Activated naive CD8-positive, alpha-beta T cell treated with anti-CD3 and anti-CD28 coated beads, Interleukin-2, amount 10 ng/mL, durations not matched to agents 7 days and 5 days (primary cell): ENCODE measurements at places on chromosomes 11 and 22. TPM values are rescaled to one million over a fixed set of nuclear protein-coding genes. Genes with fewer than 3 reads are reported as not detected.

GRCh38 chr11:73176145-73176873 is 34.2 kb upstream of the FCHSD2 start:
- peak; percentile 31 for DNase-seq

DNA sequence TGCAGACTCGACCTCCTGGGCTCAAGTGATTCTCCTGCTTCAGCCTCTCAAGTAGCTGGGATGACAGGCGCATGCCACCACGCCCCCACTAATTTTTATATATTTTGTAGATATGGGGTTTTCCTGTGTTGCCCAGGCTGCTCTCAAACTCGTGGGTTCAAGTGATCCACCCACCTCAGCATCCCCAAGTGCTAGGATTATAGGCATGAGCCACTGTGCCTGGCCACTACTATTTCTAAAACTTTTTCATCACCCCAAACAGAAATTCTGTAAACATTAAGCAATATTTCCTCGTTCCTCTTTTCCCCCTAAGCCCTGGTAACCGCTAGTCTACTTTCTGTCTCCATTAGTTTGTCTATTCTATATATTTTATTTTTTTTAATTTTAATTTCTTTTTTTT is 9.0 kb upstream of the ATG16L2 start:
- DNase-seq = no peak

DNA sequence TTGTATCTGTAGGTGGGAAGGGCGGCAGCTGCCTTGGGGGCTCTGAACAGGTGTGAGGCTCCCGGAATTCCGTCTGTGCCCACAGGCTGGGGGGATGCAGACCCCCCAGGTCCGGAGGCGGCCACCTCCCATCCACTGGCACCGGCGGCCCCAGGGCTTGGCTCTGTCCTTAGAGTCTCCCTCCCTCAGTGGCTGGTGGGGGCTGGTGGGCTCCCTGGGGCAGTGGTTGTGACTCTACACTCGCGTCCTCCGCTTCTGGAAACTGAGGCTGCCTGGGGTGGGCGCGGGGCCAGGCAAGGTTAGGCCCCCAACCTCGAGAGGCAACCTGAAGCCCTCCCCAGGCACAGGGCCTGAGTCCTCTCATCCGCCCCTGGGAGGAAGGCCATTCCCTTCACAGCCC is 1305.4 kb downstream of the BRD1 start:
- DNase-seq = no peak

- no peak for DNase-seq
Measured at GRCh38 chr11:26608507-26609146, 36.6 kb upstream of the MUC15 start.

- DNase-seq = no peak
Measured at GRCh38 chr22:21444701-21445436, 22.3 kb upstream of the TMEM191C start.

- no peak for DNase-seq
Measured at GRCh38 chr11:83092488-83093384, 21.0 kb upstream of the RAB30 start.

GRCh38 chr11:44795803-44796535 is 69.2 kb downstream of the TSPAN18 start:
- DNase-seq = no peak

DNA sequence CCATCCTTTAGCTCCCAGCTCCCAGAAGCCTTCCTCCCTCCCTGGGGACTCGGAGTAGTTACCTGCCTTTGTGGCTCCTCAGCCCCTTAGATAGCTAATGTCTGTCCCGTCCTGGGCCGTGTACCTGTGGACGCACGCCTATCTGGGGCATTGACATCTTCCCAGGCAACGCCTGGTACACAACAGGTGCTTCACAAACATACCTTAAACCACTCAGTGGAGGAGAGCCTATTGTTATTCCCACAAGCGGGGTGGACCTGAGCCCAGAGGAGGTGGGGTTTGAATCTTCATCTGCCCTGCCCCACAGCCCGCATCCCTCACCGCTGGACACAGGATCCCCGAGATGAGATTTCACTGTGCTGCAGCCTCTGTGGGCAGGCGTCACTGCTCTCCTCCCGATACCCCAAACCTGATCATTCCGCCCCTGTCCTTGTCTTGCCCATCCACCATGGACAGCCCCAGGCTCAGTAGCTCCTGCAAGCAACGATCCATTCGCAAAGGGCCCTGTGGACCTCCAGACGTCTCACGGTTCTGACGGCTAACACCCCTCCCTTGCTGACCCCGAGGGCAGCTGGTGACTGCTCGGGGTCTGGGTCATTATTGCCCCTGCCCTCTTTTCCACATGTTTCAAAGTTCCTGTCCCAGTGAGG is 73.8 kb upstream of the SHISAL1 start:
- no peak for DNase-seq

- DNase-seq = no peak
Measured at GRCh38 chr22:24436553-24436952, 9.2 kb downstream of the ADORA2A start.

Gene MEI1
- 52.5 TPM for total RNA-seq

Gene YAP1
- 0.11 TPM for total RNA-seq

Gene IL17REL
- not detected for total RNA-seq

Gene KCNJ1
- not detected for total RNA-seq

Gene TRIM49D2
- total RNA-seq = not detected
